ACHN (cell line): ENCODE measurements at places on chromosomes 16 and 17.

DNA sequence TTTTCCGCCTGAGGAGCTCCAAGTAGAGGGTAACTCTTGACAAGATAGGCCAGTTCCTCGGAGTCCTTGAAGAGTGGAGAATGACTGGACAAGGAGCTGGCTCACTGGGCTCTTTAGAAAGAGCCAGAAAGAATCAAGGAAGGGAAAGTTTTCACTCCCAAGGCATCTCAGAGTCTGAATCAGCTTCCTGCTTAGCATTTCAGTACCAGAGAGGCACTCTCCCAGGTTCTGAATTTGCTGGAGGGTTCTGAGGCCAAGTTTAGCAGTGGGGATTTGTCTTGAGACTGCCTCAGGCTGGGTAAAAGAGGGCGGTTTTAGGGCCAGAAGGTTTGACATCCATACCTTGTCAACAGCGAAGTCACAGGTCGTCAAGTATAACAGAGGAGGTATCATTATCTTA, 25.5 kb downstream of the GP2 start:
- no peak for DNase-seq

- no peak for DNase-seq
These were observed 175.9 kb downstream of the SEC14L1 start for GRCh38 chr17:77316651-77317050.

DNA sequence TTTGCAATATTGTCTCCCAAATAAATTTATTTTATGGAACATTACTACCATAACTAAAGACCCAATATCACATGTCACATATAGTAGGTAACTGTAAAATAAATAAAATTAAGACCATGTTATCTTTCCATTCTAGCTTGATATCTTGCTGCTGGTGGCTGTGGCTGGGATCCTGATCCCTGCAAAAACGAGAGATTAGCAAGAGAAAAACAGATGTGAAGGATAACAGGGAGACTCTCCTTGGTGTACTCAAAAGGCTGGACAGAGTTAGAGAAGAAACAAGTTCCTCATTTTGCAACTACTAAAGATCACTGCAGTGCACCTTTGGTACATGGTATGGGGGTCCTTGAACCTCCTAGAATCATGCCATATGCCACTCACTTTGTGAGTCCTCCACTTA, 49.7 kb downstream of the ARHGAP27 start:
- no peak for DNase-seq

DNA sequence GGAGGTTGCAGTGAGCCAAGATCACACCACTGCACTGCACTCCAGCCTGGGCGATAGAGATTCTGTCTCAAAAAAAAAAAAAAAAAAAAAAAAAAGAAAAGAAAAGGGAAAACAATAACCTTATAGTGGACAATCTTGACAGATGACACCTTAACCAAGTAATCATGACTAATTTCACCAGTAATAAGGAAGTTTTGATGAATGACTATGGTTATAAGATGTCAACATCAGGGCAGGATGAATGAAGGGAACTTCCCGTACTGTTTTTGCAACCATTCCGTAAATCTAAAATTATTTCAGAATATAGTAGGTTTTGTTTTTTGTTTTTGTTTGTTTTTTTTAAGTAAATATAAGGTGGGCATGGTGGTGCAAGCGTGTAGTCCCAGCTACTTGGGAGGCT, 23.0 kb downstream of the GSPT1 start:
- no peak for DNase-seq

DNA sequence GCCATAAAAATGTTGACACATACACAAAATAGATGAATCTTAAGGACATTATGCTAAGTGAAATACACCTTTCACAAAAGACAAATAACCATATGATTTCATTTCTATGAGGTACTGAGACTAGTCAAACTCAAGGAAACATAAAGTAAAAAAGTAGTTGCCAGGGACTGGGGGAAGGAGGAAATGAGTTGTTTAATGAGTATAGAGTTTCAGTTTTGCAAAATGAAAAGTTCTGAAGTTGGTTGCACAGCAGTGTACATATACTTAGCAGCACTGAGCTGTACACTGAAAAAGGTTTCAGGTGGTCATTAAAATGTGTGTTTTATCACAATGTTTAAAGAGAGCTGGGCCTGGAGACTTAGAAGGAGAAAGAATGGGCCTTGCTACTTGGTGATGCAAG, 4.7 kb upstream of the SLC13A2 start:
- no peak for DNase-seq

GRCh38 chr16:12655537-12655936, 148.2 kb downstream of the CPPED1 start:
- no peak for DNase-seq

DNA sequence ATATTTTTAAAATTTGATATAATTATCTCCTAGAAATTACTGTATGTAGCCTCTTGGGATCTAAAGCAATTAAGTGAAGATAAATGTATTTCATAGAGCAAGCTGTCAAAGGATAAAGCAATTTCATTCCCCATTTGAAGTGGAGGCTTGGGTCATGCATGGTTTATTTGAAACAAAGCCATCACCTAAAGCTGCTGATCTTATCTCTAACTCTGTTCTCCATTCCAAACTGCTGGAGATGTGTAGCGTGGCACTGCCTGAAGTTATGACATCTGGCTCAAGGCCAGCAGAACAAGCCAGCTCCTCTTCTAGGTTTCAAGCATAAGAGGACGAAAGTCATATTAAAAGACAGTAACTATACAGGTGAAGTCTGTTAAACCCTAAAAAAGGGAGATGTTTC, 83.9 kb downstream of the HIC1 start:
- no peak for DNase-seq

DNA sequence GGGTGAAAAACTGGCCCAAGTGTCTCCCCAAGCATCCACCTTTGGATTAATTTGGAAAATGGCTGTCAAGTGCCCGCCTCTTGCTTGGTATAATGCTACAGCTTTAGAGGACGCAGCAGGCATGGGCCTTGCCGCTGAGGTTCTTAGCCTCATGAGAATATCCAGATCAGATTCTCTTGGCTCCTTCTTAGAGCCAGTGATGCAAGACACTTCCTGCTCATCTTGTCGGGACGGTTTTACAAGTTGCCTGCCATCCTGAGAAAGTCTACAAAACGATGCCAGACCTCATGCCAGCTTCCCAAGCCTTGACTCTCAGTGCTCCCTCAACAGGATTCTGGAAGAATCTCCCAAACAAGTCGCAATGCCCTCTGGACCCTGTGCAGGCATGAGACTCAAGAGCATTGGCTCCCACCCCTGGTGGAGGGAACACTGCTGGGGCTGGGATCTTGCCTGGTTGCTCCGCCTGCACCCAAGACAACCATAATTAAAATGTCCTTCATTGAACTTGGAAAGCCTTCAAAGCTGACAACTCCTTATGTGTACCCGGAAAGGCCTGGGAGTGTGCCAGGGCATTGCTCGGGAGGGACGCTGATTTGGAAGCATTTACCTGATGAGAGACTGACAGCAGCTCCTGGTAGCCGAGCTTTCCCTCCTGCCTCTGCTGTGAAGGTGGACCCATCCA, 25.8 kb upstream of the STH start:
- DNase-seq = no peak
